ENCODE measurements at places on chromosomes 5 and 9. TPM values are rescaled to one million over a fixed set of nuclear protein-coding genes. Genes with fewer than 3 reads are reported as not detected.

COL27A1 gene
- polyA plus RNA-seq, result 52.3 TPM

SUSD3 gene
- polyA plus RNA-seq, result 9.7 TPM

SLC36A2 gene
- 0.20 TPM for polyA plus RNA-seq

SPINK6 gene
- polyA plus RNA-seq, result not detected

RLN1 gene
- polyA plus RNA-seq, result 0.75 TPM

CD180 gene
- polyA plus RNA-seq, result 0.43 TPM

ELOVL7 gene
- polyA plus RNA-seq, result 18.2 TPM

DHX29 gene
- 43.5 TPM for polyA plus RNA-seq

MEIKIN gene
- polyA plus RNA-seq, result 0.36 TPM

FAM219A gene
- polyA plus RNA-seq, result 13.9 TPM

- DNase-seq, result no peak
Measured at GRCh38 chr9:130755377-130756007, 61.9 kb downstream of the EXOSC2 start.

DNA sequence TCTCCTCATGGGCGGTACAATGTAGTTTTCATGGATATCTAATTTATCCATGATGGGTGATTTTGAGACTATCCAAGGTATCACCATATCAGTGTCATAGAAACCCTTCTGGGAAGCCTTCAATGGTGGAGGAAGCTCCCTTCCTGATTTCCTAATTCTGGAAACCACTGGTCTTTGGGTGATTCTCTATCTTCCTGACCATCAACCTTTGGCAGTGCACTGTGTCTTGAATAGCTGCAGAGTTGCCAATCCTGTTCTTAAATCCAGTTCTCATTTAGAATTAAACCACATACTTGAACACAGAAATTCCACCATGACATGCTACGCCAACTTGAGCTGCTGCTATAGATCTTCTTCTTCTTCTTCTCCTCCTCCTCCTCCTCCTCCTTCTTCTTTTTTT, 161.7 kb upstream of the KLF9 start:
- no peak for DNase-seq

DNA sequence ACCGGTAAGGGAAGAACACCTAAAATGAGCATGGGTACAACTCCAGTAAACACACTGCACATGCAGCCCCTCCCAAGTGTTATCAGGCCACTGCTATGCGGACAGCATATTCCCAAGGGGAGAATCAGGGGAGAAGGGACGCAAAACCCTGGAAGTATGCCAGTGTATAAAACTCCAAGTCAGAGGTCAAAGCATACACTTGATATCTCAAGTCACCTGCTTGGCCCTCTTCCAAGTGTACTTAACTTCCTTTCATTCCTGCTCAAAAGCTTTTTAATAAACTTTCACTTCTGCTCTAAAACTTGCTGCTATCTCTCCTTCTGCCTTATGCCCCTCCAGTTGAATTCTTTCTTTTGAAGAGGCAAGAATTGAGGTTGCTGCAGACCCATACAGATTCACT, 408.1 kb downstream of the HTR1A start:
- no peak for DNase-seq

DNA sequence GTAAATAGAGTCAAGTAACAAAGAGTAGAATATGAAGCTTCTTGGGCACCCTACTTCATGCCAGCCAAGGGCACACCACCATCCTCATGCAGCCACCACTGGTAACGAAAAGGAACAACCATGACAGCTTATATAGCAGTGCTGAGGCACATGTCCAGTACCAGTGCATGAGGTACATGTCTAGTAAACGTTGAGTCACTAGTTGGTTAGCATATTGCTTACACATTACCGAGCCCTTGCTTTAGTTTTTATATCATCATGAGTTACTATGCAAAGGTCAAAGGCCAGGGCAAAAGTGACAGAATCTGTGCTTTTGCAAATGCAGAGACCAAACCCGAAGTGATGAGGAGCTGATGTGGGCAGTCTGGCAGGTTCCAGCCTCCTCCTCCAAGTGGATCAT, 147.1 kb upstream of the MAP1B start:
- DNase-seq, result no peak

GRCh38 chr5:14415024-14415697, 166.4 kb upstream of the OTULINL start:
- no peak for DNase-seq

- no peak for DNase-seq
Measured at GRCh38 chr5:54520940-54521339, 3.4 kb downstream of the SNX18 start.

GRCh38 chr9:89835666-89836065, 230.9 kb downstream of the GADD45G start:
- no peak for DNase-seq

GRCh38 chr9:71941060-71941568, 29.7 kb downstream of the C9orf85 start:
- no peak for DNase-seq

DNA sequence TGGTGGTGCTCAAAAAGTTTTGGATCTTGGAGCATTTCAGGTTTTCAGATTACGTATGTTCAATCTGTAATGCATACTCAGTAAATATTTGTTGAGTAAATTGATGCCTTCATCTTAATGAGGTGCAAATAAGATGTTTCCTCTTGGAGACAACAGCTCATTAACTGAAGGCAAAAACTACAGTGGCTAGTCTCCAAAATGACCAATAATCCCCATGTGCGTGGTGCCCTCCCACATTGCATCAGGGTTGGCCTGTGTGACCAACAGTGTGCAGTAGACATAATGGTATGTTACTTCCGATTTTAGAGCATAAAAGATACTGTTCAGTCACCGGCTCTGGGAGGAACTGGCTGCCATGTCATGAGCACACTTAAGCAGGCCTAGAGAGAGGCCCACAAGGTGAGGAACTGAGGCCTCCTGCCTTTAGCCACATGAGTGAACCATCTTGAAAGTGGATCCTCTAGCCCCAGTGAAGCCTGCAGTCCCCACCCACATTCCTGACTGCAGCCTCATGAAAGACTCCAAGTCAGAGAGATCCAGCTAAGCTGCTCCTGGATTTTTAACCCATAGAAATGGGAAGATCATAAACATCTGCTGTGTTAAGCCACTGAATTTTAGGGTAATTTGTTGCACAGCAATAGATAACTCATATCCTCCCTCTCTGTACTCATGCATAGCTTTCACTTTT, 55.7 kb downstream of the LIFR start:
- no peak for DNase-seq

DNA sequence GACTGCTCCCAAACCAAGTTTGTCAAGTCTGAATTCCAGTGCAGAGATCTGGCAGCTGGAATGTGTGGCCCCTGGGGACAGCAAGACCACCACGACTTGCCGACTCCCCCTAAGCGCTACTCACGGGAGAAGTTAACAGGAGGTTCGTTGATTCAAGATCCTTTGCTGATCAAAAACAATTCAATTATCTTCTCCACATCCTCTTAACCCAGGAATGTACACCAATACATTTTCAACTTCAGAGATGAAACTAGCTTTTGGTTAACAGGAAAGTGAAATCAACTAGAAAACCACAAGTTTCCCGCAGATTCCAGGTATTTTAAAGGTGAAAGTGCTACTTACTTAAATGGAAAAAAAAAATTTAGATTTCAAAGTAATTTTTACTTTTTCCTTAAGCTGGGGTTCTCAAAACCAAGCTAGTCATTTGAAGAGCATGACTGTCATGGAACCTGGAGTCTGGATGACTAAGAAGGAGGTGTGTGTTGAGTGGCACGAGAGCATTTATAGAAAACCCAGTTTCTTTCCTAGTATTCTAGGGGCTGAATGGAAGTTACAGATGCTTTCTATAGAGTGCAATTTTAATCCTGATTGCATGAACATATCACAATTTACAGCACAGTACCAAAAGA, 257.5 kb upstream of the PANK3 start:
- DNase-seq, result no peak

DNA sequence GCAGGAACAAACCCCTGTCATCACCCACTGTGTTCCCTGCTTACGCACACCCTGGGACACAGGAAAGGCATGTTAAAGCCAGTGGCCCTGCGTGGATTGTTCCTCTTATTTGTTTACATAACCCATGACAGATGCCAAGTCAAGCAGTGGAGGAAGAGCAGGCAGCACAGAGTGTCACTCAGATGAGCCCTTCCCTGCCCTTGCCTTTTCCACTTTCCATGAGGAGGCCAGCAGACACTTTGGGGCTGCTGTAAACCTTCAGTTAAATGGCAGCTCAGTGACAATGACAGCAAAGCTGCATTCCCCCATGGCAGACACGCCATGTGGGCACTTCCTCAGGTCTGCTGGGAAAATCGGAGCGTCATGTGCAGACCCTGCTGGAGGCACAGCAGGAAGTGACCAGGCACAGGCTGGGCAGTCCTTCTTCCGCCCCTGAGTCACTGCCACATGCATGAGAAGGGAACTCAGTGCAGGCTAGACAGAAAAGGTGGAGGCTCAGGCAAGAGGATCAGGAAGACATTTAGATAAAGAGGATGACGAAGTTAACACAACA, 216.8 kb upstream of the PIK3R1 start:
- no peak for DNase-seq

DNA sequence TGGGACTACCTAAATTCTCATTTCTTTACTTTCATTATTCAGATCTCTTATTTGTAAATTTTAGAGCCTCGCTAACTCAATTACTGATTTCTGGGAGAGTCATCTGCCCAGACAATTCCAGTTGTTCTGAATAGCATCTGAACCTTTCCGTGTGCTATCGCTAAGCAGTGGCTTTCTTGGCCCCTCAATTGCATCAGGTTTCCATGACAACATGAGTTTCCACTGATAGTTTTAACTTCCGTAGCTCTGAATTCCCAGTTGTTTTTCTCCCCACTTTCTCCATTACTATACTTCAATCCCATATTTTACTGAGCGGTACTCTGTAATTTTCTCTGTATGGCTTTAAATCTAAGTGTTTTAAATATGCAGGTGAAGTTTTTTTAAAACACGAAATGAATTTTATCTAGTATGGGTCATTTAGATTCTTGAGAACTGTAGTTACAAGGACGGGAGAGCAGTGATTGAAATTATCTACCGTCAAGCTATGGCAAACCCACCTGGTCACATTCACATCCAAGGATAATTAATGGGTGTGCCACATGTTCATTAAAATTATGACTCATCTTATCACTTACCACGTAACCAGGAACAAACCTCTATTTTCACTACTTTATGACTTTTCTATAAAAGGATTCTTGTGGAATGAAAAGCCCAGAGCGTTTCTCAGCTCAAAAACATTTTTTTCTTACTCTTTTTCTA, 223.5 kb upstream of the PCSK5 start:
- DNase-seq, result no peak

DNA sequence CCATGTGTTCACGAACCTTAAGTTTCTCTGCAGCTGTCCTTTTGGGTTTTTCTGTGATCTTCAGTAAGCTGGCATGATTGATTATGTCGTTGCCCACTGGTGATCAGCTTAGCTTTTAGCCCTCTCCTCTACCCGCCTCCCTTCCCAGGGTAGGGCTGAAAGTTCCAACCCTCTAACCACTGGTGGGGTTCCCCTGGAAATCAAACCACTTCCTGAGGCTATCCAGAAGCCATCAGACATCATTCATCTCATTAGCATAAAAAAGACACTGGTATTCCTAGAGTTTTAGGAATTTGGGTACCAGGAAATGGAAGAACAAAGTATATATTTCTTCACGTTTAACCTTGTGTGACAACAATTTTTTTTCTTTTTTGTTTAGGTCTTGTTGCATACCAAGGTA, 29.8 kb downstream of the SPIN1 start:
- no peak for DNase-seq

GRCh38 chr5:147560718-147561331, 51.0 kb upstream of the DPYSL3 start:
- DNase-seq, result no peak

- no peak for DNase-seq
Measured at GRCh38 chr5:56973473-56973872, 21.6 kb upstream of the MIER3 start.

GRCh38 chr5:55993731-55994494, 850 bp downstream of the IL6ST start:
- DNase-seq, result no peak

DNA sequence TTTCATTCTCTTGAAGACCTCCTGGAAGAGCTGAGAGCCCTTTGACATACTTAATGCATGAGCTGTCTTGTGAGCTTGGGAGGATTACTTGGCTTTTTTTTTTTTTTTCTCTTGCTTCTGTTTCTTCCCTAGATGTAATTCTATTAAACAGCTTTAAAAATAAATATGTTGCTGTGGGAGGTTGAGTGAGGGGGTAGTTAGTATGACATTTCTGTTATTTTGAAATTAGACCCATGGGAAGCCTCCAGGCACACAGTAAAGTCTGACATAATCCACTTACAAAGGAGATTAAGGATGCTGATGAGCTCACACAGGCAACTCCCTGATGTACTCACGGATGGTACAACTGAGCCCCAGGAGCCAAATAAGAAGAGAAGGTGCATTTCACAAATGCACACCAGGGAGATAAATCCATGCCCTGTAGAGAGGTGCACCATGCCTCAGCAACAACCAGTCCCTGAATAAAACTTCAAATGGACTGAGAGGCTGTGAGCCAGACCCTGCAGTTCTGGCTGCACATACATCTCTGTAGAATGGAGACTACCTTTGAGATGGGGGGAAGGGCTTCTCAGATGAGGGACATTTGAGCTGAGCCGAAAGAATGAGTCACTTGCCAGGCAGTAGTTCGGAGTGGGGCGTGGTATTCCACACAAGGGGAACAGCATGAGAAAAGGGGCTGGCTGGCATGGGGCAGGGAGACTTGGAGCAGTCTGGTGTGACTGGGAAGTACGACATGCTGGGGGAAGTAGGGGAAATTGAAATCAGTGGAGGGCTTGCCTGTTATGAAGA, 68.7 kb downstream of the ACTL7B start:
- no peak for DNase-seq

DNA sequence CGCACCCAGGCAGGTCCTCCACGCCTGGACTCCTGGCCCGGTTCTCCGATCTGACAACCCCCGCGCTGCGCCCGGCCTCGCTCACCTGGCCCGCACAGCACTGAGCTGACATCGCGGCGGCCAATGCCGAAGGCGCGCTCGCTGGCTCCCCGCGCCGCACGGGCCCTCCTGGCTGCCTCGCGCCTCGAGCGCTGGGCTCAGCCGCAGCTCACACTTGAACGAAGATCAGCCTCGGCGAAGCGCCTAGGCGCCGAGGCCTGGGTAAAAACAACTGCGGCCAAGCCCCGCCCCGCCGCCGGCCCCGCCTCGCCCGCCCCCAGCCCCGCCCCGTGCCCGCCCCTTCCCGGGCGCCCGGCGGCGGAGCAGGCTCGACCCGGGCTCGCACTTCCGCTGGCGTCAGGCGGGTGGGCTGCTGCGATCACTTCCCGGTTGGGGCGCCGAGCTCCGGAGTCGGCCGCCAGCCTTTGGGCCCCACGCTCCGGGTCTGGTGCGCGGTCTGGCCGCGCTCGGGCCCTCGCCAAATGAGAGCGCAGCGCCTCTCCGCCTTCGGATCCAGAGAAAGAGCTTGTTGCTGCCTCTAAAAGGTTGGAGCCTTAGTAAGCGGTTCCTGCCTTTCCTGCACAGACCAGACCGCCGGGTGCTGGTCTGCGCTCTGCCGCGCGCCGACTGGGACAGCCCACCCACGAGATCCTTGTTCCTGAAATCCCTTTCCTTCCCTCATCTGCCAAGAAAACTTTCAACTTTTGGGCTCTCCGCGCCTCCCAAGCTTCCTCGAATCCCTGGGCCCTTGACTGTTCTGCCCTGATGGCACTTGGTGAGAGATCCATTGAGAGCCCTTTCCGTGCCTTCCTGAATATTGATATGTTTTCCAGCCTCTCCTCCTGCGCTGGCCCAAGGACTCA, at the start of gene SERINC5:
SERINC5 (minus strand) TSS at position 238 of the 902 bp plus-strand sequence; CDS start at position 112, 126 bp downstream.
- DNase-seq, result peak; percentile 68

Measured in left renal pelvis (tissue), 4 donors.